ENCODE measurements at places on chromosomes 12 and 14.

- no peak for DNase-seq
Observed at GRCh38 chr12:93798279-93799151, 121.3 kb downstream of the CRADD start.

GRCh38 chr14:53144244-53144643, 8.9 kb downstream of the DDHD1 start:
- DNase-seq: no peak

- no peak for DNase-seq
Observed at GRCh38 chr14:53044486-53044885, 93.6 kb upstream of the FERMT2 start.

GRCh38 chr14:68349900-68350629, 442.8 kb downstream of the ZFP36L1 start:
- DNase-seq: no peak

GRCh38 chr14:31275731-31276130, 68.1 kb upstream of the HECTD1 start:
- no peak for DNase-seq

DNA sequence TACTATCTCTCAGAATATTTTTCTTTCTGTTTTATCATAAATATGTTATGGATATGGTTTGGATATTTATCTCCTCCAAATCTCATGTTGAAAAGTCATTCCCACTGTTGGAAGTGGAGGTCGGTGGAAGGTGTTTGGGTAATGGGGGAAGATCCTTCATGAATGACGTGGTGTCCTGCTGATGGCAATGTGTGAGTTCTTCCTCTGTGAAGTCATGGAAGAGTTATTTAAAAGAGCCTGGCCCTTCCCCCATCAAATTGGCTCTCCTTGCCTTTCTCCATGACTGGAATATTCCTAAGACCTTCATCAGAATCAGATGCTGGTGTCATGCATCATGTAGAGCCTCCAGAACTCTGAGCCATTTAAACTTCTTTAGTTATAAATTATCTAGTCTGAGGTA, 1291.6 kb downstream of the FSCB start:
- DNase-seq: no peak

GRCh38 chr12:119082496-119082895, 96.2 kb upstream of the HSPB8 start:
- peak; percentile 75 for DNase-seq

- DNase-seq: peak; percentile 69
Observed at GRCh38 chr12:99111600-99111999, 466.5 kb downstream of the APAF1 start.

DNA sequence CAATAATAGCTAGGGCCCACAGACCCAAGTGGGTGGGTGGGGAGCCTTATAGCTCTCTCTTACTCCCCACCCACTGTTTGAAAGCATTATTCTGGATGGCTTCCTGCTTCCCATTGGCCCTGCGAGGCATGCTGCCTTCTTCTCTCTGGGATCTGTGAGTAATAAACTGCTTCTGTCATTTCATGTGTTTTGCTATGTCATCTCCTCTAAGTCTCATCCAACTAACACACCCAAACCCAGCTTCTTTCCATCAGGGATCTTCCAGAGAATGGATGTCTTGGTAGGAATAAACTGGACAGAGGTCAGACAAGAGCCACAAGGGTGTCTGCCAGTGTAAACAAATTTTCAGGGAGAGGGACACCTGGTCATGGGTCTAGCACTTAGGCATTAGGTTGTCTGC, 66.4 kb upstream of the BDKRB2 start:
- no peak for DNase-seq

- no peak for DNase-seq
Observed at GRCh38 chr14:87014856-87015255, 978.1 kb downstream of the GALC start.

- no peak for DNase-seq
Observed at GRCh38 chr12:124744659-124745464, 118.8 kb downstream of the SCARB1 start.

DNA sequence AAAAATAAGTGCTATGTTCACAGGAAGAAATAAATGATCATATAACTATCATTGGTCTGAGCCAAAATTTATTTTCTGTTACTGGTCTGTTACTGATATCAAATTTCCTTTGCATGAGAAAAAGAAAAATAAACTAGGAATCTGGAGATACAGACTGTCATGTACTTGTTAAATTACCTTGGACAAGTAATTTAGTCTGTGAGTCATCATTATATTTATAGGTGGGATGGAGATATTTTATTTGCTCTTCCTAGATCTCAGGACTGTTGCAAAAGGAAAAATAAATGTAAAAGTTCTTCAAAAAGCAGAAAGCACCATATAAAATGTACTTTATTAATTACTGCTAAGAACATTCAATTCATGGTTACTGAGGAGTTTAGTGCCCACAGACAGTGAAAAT, 174.4 kb downstream of the PTPRO start:
- no peak for DNase-seq

DNA sequence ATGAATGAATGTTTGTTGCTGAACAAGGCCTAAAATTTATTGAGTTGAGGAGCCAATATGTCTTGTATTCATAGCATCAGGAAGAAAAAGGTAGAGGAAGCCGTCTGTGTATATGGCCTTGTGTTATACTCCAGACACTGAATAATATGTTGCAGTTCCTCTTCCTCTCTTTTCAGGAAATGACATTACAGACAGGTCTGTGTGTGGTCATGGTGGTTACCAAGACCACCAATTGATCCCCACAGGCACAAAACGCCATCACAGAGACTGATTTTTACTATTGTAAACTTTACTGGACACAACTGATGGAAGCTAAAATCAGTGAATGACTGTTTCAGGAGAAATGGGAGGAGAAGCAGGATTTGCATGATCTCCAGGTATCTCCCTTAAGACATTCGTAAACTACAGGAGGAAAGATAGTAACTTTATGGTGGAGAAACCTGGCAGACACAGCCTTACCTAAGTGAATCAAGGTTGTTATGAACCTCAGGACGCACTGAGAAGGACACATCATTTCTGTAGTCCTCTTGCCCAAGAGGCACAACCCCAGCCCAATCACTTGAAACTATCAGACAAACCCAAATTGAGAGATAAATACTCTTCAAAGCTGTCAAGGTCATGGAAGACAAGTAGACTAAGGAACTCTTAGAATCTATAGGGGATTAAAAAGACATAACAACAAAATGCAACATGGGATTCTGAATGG, 334.1 kb upstream of the RGS6 start:
- no peak for DNase-seq

DNA sequence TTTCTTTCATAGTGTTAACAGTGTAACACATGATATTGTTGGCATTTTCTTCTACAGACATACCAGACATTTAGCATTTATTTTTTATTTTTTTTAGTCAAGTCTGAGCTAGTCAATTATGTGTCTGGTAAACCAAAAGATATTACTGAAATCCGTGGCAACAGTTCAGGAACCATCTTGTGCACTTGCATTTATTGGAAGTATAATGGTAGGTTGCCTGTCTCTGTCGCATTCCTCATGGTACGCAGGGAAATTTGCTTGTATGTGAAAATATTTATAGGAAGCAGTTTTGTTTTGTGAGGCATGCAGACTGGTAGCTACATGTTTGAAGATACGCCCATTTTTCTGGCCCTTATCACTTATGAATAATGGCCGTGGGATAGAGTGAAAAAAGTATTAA, 186.1 kb upstream of the SLC38A2 start:
- DNase-seq: no peak

DNA sequence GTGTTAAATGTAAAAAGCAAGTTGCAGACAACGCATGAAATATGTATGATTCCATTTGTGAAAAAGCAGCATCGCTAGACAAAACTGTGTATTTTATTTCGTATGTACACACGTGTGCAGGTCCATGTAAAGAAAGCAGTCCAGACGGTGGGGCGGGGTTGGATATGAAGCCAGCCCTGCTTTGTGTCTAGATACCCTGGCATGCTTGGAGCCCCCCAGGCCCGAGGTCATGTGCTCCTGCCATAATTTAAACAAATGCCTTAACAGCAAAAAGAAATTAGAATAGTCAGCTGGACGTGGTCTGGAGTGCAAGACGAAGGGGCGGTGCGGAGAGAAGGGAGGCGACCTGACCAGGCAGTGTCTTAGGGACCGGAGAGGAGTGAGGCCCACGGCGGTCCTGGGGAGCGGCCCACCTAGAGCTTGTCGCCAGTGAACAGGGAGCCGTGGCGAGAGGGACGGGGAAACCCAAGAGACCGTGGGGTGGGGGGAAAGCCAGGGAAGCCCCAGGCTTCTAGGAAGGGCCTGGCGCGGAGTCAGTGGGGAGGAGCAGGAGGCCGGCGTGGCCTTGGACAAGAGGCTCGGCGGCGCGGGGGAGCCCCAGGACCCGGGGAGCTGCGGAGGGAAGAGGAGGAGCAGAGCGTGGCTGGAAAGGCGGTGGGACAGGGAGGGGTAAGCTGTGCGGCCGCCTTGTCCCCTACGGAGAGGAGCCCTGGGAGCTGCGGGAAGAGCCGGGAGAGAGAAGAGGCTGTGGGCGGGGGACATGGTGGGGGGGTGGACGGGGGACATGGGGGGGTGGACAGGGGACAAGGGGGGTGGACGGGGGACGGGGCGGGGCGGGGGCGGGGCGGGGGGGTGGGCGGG, 118.5 kb upstream of the C14orf180 start:
- no peak for DNase-seq

- no peak for DNase-seq
Observed at GRCh38 chr14:94665121-94665520, 52.9 kb downstream of the SERPINA3 start.

GRCh38 chr14:88901189-88901588, 76.7 kb downstream of the TTC8 start:
- no peak for DNase-seq

GRCh38 chr12:87332987-87333726, 696.0 kb downstream of the C12orf50 start:
- DNase-seq: no peak

DNA sequence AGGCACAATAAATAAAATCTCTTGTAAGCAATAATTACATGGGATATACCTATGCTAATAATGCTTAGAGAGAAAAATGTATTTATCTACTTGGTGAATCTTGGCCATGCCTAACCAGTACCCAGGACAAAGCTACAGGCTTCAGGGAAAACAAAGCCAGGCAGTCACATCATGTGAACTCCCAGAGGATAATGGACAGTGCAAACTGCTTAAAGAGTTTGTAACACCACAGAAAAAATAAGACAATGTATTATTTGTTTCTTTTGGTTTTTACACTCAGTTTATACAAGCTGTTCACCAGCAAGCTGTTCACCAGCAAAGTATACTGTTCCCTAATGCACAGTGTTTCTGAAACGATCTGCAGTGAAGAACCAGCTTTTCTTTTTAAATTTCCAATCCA, 38.0 kb downstream of the DICER1 start:
- DNase-seq: no peak

DNA sequence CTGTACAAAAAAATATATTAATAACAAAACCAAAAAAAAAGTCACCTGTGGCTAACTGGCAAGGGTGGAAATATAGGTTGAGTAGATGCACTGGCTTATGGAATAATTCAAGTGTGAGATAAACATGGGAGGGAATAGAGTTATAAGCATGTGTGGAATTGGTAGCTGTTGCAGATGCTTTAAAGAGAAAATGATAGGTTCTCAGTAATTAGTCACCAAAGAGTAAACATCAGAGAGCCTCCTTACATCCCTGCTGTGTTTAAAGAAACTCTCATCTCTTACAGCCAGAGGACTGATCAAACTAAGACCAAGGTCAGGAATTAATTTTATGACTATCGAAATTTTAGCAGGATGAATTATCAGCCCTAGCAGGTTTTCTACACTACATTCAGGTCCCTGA, 70.5 kb downstream of the EGLN3 start:
- DNase-seq: no peak

GRCh38 chr14:65019944-65020566, 33.4 kb downstream of the FNTB start:
- peak; percentile 30 for DNase-seq

DNA sequence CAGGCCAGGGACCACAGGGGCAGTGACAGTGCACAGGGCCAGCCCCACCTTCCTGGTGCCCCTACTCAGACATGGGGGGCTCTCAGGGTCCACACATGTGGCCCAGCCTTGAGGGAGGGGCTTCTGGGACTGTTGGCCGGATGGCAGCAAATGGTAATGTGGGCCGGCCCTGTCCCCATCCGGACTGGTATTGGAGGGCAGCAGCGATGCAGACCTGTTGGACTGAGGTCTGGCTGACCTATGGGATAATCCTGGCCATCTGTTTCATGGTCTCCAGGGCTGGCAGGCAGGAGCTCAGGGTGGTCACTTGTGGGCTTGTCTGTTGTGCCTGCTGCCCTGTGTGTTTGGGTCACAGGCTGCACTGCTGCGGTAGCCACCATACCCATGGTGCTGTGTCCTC, 387.5 kb downstream of the TMEM121 start:
- no peak for DNase-seq

DNA sequence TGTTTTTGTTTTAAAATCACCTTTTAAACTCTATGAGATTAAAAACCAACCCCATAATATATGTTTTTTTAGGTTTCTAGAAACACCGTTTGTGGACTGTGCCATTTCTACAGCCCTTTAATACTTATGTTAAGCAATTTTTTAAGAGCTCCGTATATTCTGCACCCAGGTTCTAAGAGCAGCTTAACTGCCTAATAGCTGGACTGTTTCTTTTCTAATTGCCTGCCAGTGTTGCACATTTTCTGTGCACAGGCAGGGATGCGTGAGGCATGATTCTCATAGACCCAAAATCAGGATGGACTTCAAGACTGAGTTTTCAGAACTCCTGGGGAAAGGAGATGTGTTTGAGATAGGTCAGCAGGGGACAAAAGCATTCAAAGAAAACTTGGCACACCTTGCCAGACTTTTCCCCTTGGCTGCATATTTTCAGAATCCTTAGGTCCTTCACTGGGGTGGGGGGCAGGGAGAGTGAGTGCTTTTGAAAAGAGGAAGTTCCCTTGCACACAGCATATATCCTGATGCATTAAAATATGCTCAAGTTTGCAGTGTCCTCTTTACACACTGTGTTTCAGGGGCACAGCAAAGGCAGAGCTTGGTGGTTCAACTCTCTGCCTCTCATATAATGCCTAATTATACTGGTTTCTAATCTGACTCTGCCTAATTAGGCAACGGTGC, 27.9 kb downstream of the TMEM30B start:
- no peak for DNase-seq

DNA sequence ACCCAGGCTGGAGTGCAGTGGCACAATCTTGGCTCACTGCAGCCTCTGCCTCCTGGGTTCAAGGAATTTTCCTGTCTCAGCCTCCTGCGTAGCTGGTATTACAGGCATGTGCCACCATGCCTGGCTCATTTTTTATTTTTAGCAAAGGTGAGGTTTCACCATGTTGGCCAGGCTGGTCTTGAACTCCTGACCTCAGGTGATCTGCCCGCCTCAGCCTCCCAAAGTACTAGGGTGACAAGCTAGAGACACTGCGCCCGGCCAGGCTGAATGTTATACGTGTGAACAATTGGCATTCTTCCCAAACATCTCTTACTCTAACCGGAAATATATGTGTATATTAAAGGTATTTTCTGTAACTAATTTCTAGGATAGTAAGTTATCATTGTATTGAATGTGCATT, 13.2 kb upstream of the LIMA1 start:
- DNase-seq: no peak

GRCh38 chr14:51490205-51490604, 161.5 kb upstream of the FRMD6 start:
- DNase-seq: no peak

GRCh38 chr14:104694991-104695659, 5.7 kb downstream of the INF2 start:
- peak; percentile 52 for DNase-seq

Data from NCI-H2029 treated with DMSO at 0.1 percent for 48 hours (cell line).